ENCODE measurements at places on chromosomes 4 and X.

DNA sequence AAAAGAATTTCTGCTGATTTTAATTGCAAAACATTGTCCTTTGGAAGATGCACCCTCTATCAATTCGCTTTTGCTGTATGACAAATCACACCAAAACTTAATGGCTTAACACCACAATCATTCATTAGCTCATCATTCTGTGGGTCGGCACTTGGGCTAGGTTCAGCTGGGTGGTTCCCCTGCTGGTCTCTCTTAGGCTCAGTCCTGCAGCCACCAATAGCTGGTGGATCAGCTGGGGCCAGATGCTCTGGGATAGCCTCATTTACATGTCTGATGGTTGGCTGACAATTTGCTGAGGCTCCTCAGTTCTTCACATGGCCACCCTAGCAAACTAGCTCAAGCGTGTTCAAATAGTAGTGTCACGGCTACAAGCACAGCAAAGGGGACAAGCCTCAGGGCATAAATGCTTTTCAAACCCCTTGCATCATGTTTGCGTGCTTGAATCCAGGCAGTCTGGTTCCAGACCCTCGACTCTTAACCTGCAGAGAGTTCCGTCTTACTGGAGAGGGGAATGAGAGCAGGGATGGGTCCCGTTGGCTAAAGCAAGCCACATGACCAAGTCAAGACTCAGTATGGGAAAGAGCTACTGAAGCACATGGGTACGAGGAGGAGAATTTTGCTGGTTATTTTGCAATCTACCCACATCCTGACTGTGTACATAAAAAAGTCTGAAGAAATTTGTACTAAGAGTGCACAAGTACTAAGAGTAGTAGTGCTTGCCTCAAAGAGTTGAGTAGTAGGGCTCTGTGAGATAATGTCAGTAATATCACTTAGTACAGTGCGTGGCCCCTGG is 7.5 kb upstream of the ACSL1 start:
- DNase-seq = no peak

DNA sequence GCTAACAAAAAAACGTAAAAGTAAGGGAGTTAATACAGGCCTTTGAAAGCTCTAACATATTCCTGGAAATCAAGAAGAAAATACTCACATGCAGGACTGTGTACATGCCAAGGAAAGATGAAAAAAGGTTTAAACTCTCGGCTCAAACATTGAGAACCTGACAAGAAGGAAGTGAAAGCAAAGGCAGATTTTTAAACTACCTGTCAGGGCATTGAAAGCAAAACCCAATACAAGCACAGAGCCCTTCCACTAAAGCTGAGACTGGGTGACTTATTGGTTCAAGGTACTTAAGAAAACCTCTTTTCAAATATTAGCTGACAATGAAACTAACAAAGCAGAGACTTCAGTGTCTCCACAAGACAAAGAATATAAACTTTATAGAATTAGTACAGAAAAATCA is 313.0 kb upstream of the GRID2 start:
- no peak for DNase-seq

- DNase-seq = no peak
Measured at GRCh38 chr4:170386971-170387370, 297.2 kb upstream of the AADAT start.

- no peak for DNase-seq
Measured at GRCh38 chrX:9682456-9682855, 83.2 kb downstream of the GPR143 start.

DNA sequence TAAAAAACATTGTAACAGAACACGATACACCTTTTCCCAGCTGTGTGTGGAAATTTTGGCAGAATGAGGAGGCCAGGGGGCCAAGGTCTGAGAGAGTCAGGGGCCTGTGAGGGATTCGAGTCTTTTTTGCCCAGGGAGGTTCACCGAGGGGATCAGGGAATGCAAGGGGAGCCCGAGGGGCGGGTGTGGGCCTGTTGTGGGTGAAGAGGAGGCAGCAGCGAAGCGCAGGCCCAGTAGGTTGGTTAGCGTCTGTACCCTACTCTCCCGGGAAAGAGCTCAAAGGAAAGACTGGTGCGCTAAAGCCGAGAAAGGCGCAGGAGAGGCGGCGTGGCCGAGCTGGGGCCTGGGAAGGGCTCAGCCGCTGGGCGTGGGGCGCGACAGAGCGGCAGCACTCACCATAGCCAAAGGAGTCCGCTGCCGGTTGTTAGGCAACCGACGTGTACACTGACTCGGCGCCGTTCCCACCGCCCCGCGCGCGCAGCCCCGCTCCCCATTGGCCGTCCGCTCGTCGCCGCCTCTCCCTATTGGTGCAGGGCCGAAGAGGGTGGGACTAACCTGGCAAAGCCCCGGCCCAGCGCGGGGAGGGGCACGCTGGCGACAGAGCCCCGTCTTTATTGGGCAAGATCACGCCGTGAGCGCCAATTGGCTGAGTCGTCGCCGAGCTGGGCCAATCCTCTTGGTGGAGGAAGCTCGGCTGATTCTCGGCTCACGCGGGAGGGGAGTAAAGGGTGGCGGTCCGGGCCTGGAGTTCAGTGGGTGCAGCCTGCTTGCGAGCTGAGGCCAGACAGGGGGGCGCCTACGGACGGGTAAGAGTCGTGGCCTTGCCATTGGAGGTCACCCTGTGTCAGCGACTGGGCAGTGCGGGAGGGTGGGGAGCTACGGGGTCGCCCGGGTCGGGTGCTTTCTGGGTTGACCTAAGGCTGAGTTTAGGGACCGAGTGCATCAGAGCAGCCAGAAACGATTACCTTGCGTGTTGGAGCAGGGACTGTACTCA is at the start of the genes CETN2 and NSDHL:
TSS of gene CETN2 (minus strand) at position 446 of the 994 bp plus-strand sequence. CDS start at position 399, 47 bp downstream.
TSS of gene NSDHL (plus strand) at position 752 of the 994 bp plus-strand sequence. CDS start 15,262 bp downstream, outside the sequence.
- DNase-seq = peak; percentile 87

DNA sequence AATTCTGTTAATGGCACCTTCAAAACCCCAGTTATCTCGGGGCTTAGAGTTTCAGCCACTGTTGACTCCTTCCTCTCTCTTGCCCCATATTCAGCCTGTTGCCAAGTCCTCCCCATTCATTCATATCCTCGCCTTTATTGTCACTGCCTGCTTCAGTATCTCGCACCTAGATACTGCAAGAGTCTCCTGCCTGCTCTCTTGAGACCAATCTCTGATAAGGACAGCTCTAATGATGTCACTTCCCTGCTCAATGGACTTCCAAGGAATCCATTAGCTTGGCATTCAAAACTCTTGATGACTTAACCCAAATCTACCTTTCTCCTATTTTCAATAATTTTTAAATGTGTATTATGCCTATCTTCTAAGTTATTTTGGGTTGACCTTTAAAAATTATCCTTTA is 1.1 kb upstream of the UBE2A start:
- DNase-seq = no peak

- DNase-seq = no peak
Measured at GRCh38 chrX:11420851-11421250, 127.6 kb downstream of the AMELX start.

GRCh38 chr4:99711657-99712056 is 54.0 kb upstream of the C4orf54 start:
- DNase-seq = no peak

GRCh38 chr4:45100956-45101818 is 374.8 kb upstream of the GNPDA2 start:
- DNase-seq = no peak

- no peak for DNase-seq
Measured at GRCh38 chrX:40318801-40319200, 221.0 kb upstream of the BCOR start.

DNA sequence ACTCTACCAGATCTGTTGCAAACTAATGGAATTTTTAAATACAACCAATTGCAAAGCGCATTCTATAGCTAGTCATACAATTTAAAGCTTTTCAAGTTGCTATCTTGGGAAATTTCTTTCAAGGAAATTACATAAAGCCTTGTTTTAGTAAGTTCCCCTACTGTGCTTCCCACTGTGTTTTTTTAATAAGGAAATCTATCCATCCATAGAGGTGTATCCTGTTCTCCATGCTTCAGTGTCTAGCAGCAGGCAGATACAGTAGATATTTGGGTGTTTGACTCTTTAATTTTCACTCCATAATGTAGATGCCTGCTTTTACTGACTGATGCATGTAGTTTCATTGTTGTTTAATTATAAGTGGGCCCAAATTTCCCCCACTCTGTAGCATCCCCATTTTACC is 171.6 kb upstream of the POU3F4 start:
- DNase-seq = no peak

- no peak for DNase-seq
Measured at GRCh38 chr4:181566490-181566889, 676.7 kb upstream of the TENM3 start.

- DNase-seq = no peak
Measured at GRCh38 chr4:117889978-117890377, 144.3 kb upstream of the NDST3 start.

DNA sequence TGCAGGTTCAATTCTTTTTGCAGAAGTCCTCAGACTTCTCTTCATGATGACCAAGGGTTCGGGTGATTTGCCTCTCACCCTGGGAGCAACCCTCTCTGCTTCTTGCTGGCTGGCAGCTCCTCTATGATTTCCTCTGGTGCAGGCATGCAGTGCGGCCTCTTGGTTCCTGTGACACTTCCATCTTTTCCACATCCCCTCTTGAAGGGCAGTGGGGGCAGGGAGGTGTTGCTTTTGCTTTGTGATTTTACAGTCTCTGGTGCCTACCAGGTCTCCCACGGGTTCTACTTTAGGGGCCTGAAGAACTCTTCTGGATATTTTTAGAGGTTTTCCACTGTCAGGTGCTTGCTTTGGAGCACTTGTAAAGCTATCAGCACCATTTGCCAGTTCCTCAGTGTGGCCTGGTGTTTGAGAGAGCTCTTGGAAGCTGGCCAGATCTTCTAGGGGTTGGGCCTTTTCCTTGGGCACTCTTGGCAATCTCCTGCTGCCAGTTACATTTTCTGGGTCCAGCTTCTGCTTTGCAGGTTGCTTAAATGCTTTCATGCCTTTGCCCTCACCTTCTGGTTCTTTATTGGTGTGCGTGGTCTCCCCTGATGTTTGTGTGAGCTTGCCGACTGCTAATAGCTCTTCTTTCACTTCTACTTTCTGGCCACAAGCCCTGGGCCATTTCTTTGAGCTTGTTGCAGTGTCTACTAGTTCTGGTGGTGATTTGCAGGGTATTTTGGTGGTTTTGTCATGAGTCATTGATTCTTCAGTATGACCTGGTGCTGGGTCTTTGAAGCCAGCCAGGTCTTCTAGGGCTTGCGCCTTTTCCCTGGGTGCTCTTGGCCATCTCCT is 11.5 kb upstream of the CHST7 start:
- no peak for DNase-seq
